ENCODE measurements at places on chromosomes 3 and 15. TPM values are rescaled to one million over a fixed set of nuclear protein-coding genes. Genes with fewer than 3 reads are reported as not detected.

Gene RYR3
- total RNA-seq, result 0.66 TPM

Gene PLCL2
- 25.7 TPM for total RNA-seq

Gene FRMD4B
- total RNA-seq, result 7.3 TPM

Gene DNAH12
- 0.99 TPM for total RNA-seq

DNA sequence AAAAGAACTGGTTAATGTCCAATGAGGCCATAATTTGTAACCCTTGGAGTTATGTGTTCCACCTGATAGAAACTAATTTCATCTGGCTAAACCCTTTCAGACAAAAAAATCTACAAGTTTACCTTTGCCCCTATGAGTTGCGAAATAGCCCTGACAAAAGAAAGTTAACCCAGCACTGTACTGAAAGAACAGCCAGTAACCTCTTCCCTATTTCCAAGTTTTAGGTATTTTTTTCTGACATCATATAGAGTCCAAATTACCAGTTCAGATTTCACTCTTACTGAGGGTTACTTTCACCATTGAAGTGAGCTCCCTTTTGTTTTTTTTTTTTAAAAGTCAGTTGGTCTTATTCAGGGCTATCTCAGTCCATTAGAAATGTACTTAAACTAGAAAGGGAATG, 42.8 kb upstream of the PTPRG start:
- H3K27me3 ChIP-seq, result no peaks in the 10 kb centered on the region
- no peak overlapping the region for H3K4me3 ChIP-seq
- H3K4me1 ChIP-seq, result no peaks in the 10 kb centered on the region
- H3K27ac ChIP-seq, result no peak overlapping the region
- DNase-seq, result no peak

- no peaks in the 10 kb centered on the region for H3K27me3 ChIP-seq
- no peaks in the 10 kb centered on the region for H3K36me3 ChIP-seq
- DNase-seq, result no peak
- H3K27ac ChIP-seq, result no peak overlapping the region
Measured at GRCh38 chr15:63226966-63227401, 37.6 kb downstream of the RAB8B start.

Measured in body of pancreas (tissue), 4 donors.